NCI-H1105 treated with DMSO at 0.1 percent for 48 hours (cell line): ENCODE measurements at places on chromosomes 11 and 22.

GRCh38 chr11:86052693-86053641, 15.9 kb downstream of the PICALM start:
- DNase-seq = no peak

DNA sequence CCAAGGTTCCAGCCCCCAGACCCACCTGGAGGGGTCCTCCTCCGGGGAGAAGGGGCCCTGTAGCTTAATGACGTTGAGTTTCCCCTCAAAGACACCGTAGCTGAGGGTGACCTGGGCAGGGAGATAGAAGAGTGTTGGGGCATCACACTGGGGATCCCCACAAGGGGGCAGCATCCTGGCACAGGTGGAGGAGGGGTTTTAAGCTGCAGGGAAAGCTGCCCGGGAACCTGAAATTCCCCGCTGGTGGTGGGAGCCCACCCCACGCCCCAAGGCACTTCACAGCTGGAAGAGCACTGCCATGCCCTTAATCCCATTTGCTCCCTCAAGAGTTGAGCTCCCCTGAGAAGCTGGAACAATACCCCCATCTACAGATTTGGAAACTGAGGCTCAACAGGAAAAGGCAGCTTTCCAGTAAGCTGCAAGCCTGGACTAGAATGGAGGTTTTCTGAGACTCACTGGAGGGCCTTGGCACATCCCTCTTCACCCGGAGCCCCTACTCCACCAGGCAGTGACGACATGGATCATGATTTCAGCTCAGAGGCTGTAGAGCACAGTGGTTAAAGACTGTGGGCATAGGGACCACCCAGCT, 13.7 kb downstream of the MFNG start:
- peak; percentile 11 for DNase-seq

- no peak for DNase-seq
Measured at GRCh38 chr22:32572741-32573500, 98.3 kb downstream of the FBXO7 start.

DNA sequence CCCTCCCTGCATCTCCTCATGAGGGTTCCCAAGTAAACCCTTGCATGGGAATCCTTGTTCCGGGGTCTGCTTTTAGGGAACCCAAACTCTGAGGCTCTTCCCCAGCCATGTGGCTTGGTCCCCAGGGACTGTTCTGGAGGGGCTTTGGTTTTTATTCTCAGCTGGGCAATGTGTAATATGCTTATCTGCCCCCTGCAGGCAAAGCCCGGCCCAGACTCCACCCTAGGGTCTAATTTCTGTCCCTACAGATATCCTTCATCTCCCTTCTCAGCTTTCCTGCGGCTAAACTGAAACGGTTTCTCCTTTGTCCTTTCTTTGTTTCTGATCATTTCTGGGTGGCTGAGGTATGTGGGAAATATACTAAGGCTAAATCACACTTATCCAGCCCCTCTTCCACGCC, 37.1 kb downstream of the TST start:
- DNase-seq = no peak

- no peak for DNase-seq
Measured at GRCh38 chr11:95175818-95176380, 55.1 kb downstream of the SESN3 start.

- no peak for DNase-seq
Measured at GRCh38 chr22:25546751-25547150, 17.7 kb upstream of the GRK3 start.

DNA sequence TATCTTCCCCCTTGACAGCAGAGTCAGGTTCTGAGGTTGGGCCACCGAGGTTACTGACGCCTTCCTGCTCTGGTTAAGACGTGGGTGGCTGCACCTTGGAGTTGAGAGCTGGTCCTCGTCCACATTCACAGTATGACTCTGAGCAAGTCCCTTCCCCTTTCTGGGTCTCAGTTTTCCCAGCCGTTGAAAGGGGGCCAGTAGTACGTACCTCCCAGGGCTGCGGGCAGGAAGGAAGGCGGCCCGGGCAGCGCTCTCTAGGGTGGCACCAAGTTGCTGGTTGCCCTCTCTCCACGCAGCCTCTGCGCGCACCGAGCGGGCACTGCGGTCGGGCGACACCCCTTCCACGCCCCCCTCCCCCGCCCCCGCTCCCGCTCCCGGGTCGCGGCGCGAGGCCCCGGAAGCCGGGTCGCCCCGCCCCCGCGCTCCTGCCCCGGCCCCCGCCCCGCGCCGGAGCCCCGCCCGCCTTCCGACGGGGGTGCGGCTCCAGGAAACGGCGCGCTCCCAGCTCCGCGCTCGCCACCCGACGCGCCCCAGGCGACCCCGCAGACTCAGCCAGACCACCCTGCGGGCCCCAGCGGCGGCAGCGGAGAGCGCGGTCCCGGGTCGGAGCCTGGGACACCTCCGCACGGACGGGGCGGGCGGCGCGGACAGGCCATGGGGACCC, at the start of gene EHBP1L1:
TSS of gene EHBP1L1 (plus strand) at position 486 of the 664 bp plus-strand sequence. CDS start 250 bp downstream, outside the sequence.
- no peak for DNase-seq

DNA sequence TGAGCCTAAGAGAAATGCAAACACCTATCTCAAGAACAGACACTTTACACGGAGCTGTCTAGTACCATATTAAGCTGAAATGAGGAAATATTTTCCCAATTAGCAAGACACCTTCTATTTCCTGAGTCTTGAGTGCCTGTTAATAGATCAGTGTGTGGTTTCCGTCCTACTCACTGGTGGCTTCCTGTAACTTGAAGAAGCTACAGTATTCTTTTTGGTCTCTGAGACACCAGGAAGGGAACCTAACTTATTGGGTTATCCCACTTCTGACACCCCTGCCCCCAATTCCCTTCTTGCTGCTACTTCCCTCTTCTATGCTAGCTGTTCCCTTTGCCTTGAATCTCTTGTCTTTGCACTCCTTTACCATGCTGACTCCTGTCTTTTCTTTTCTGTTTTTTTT, 92.7 kb downstream of the FDX1 start:
- no peak for DNase-seq

DNA sequence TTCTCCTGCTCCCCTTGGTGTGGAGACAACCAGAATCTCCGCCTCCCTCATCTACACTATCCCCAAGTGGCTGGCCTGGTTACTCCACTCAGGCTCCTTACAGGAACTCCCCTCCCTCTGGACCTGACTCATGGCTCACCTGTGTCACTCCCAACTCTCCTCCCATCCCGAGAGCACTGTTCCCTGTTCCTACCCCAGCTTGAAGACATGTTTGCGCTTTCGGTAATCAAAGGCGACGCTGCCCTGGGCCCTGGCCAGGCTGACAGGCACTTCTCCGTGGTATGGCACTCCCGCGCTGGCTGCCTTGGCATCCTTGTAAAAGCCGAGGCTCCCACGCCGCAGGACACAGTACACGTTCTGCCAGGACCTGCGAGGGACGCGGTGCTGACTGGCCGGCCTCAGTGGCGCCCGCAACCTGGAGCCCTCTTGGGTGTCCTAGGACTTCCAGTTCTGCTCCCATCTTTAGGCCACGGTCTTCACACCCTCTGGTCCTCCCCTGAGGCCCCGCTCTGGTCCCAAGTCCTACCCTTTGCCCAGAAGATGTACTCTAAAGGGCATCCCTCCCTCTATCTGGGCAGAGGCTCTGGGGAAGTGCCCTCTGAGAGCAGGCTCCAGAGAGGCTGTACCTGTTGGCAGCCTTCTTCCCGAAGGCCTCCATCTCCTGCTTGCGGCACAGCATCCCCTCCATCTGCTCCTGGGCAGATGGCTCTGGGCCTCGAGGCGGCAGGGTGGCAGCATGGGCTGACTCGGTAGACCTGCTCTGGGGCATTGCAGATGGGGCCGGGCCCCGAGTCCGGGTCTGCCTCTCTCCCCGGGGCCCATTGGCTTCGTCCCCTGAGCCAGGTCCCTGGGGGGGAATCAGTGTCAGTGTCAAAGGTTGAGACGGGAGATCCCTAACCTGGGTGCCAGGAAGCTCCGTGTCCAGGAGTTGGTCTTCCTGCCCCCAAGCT, 9.4 kb upstream of the RBM4B start:
- no peak for DNase-seq

DNA sequence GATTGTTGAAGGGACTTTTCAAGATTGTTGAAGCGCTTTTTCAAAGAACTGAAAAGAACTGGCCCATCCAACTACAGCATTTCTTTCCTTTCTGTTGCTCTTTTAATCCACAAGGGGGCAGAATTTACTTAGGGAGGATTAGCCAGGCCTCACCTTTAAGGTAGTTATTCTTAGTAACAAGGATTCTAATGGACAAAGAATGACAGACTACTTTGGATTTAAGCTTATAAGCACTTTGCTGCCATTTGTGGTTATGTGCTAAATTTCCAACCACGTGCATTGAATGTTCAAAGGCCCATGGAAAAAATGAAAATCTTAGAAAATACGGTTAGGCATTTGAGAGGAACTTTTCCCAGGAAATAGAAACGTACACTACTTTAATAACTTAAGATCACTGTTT, 49.5 kb upstream of the HSPA8 start:
- DNase-seq = peak; percentile 85

GRCh38 chr11:107648242-107648641, 57.3 kb downstream of the ELMOD1 start:
- no peak for DNase-seq

GRCh38 chr11:34216706-34217105, 111.3 kb downstream of the NAT10 start:
- DNase-seq = no peak

- no peak for DNase-seq
Measured at GRCh38 chr22:44256085-44256484, 56.7 kb downstream of the SHISAL1 start.

DNA sequence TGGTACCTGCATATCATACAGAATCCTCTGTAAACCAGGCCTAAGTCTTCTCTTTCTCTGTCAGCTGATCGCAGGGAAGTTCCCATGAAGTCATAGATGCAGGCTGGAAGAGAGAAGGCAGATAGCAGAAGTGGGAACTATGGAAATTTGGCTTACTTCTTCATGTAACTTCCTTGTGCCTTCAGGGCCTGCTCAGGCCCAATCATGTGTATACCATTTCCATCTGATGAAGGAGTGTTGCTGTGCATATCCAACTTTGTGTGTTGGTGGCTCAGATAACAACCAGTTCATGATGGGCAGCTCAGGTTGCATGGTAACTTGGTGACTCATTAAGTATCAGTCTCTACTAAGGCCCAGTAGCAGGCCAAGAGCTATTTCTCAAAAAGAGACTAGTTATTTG, 53.1 kb upstream of the CEP295 start:
- no peak for DNase-seq

DNA sequence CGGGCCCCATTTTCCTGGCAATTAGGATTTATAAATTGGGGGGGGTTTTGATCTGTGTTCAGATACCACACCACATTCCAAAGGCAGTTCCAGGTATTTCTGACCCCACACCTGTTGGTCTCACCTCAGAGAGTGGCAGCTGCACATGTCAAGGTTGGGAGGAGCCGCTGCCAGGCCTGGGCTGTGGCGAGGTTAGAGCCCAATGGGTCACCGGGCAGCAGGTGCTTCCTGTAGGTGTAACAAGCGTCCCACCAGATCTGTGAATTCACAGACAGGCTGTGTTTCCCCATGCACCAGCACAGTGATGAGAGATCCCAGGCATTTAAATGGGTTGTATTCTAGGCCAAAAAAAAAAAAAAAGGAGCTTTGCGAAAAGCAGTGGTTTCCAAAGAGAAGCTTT, 58.6 kb downstream of the CABIN1 start:
- no peak for DNase-seq

DNA sequence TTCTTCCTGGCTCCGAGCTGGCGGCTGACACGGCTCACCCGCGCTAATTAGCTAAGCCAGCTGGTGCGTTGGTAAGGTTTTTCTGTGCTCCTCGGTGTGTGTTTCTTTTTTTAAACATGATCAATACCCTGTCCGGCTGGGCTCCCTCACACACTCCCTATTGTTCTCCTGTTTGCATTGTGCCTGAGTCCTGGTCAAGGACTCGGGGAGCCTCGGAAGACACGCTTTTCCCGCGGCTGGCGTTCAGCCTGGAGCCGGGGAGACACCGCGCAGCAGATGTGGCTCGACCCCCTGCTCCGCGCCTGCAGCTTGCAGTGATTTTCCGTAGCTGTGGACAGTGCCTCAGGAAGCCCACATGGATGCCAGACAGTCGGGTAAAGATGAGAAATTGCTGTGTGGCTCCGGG, 454.9 kb upstream of the CADM1 start:
- DNase-seq = no peak

- DNase-seq = no peak
Measured at GRCh38 chr11:7449211-7449840, 36.0 kb upstream of the OLFML1 start.
